NCI-H345 (cell line): ENCODE measurements at places on chromosomes 2 and 18.
A peak's percentile ranks its signal among the peaks of the same experiment; 100 is the strongest.

DNA sequence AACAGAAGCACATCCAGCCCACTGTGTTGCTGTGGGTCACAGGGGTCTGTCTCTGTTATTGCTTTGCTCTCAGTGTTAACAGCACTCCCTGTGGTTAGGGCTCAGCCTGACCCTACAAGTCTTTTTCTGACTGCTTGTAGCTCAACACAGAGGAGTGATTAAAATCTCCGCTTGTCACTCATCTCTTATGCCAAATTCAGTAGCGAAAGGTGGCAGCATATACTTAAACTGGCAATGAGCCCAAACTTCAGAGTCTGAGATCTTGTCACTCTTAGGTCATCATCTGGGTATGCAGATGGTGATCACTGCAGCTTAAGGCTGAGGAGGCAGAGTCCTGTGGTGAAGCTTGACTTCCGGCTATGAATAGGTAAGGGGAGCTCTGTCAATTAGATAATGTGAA, 63.3 kb upstream of the CSRNP3 start:
- no peak for DNase-seq

DNA sequence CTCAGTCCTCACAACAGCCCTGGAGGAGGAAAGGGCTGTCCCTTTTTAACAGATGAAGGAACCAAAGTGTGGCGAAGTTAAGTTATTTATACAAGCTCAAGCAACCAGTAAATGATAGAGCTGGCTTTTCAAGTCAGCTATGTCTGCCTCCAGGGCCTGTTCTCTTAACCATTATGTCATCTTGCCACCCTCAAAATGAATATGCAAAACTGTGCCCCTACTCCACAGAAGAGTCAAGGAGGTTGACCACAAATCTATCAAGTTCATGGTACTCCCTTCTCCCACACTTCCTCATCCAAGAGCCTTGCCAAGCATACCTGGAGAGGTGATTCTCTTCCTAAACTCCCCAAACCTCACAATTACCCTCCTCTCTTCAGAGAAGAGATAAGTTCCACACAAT, 37.3 kb upstream of the CREB1 start:
- no peak for DNase-seq

- DNase-seq = peak; percentile 57
These were observed 80.5 kb upstream of the CAVIN2 start for GRCh38 chr2:191927319-191927867.

- DNase-seq = no peak
These were observed 21.2 kb downstream of the TRIB2 start for GRCh38 chr2:12737738-12738485.

DNA sequence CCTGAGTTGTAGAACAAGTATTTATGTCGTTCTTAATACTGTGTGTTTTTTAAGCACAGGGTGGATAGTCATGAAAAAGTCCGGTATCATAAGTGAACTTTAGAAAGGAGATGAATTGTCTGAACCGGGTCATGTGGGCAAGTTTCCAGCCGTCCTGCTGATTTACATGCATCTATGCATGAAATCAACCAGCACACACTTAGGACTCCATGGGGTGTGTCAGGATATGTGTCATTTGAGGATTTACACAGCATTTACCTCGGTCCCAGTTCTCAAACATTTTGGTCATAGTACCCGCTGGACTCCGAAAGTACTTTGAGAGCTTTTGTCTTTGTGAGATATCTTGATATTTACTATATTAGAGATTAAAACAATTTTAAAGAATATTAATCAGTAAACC, 47.5 kb upstream of the TWSG1 start:
- peak; percentile 50 for DNase-seq

GRCh38 chr2:156532989-156533388, 96.8 kb downstream of the GPD2 start:
- no peak for DNase-seq
